ENCODE measurements at places on chromosomes 4 and X.

DNA sequence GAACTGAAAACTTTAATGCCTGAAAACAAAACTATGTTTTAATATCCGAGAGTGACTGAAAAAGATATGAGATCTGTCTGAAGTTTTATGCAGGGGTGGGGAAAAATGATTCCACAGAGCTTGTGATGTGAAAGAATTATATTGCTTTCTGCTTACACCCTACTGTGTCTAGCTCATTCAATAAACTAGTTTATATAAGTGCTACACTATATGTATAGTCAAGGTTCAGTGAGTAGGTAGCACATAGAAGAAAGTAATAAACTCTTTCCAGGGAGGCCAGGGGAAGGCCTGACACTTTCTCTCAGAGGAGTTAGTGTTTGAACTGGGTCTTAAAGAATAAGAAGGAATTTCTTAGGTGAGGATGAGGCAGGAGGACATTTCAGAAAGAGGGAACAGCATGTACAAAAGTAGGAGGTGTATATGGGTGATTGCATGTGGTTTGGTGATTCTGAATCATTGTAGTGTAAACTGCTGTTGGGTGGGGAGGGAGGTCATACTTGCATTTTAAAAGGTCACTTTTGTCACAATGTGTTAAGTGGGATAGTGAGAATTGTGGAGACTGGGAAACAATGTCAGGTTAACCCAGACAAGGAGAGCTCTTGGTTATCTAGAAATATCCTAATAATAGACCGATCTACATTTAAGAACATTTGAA is 25.1 kb upstream of the TEX13D start:
- DNase-seq = no peak

GRCh38 chr4:74410272-74410671 is 34.7 kb upstream of the AREG start:
- DNase-seq = peak; percentile 59

DNA sequence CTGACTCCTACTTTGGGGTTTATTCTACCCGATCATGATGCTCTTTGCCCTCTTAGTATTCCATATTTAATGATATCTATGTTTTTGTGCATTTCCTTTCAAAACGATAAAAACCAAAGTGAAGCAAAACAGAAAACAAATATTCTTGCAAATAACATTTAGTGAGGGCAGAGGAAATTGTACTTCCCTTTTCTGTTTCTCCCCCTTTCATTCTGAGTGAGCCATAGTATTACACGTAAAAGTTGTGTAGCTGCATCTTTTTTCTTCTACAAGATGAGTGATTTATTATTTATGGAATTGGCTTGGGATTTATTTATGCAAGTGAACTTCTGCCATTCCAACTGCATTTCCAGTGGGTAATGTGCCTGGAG is 109.9 kb downstream of the AFF2 start:
- no peak for DNase-seq

- peak; percentile 20 for DNase-seq
Measured at GRCh38 chrX:13357925-13358324, 38.1 kb upstream of the ATXN3L start.

GRCh38 chrX:19549838-19550237 is 34.5 kb upstream of the MAP3K15 start:
- DNase-seq = no peak

DNA sequence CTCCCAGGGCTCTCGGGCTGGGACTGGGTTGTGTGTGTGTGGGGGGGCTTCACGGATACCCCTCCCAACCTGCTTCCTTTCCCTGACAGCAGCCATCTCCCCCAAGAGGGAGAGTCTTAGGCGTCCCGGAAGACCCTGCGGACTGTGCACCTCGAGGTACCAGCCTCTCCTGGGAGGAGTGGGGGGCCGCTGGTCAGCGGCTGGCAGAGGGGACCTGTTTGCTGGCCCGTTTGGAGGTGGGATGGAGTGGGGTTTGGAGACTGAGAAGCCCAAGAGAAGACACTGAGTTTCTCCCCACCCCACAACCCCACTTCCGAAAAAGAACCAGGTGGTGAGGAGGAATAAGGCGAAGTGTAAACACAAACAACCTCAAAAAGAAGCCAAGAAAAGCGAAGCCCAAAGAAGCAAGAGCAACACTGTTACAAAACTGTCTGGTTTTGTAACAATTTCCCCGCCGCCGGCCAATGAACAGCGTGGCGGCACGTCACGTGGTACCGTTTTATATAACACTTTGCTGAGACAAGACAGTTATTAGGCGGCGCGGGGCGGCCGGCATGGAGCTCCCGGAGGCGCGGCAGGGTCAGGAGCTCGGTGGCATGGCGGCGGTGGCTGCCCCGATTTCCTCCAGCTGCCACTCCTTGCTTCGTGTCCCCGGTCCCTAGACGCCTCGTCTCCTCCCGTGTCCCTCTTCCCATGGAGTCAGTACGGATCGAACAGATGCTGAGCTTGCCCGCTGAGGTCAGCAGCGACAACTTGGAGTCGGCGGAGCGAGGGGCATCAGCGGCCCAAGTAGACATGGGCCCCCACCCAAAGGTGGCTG is at the start of gene LONRF3:
TSS of gene LONRF3 (plus strand) at position 531 of the 820 bp plus-strand sequence. CDS start at position 694, 163 bp downstream.
- DNase-seq = peak; percentile 44

DNA sequence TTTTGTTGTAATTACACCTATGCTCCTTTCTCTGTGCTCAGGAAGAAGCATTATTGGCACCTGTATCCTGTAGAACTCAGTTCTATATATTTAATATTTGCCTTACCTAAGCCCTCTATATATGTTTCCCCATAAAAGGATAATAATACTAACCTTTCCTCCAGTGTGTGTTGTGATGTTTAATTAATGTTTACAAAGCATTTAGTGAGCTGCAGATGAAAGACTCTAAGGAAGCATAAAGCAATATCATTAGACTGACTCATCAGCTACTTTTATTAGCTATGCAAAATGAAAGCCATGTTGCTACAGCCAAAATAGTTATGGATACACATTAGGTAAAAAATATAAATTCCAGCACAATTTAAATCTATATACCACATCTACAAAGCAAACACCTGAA is 93.6 kb upstream of the PTPN13 start:
- no peak for DNase-seq

GRCh38 chr4:5866841-5867813 is 25.8 kb downstream of the CRMP1 start:
- DNase-seq = no peak

DNA sequence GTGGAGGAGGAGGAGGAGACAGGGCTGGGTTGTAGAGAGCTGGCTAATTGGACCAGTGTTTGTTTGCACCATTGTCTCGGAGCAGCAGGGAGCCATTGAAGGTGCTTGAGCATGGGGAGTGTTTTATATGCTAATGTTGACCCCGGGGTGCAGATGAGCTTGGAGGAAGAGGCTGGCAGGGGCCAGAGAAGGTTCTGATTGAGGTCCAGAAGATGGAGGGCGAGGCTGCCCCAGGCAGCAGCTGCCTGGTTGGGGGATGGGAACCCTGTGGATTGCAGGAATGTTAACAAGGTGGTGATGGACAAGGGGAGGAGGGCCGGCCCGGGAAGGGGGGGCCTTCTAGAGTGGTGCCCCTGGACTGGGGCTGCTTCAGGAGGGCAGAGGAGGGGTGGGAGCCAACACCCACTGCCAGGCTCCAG is 18.0 kb downstream of the DOK7 start:
- no peak for DNase-seq

DNA sequence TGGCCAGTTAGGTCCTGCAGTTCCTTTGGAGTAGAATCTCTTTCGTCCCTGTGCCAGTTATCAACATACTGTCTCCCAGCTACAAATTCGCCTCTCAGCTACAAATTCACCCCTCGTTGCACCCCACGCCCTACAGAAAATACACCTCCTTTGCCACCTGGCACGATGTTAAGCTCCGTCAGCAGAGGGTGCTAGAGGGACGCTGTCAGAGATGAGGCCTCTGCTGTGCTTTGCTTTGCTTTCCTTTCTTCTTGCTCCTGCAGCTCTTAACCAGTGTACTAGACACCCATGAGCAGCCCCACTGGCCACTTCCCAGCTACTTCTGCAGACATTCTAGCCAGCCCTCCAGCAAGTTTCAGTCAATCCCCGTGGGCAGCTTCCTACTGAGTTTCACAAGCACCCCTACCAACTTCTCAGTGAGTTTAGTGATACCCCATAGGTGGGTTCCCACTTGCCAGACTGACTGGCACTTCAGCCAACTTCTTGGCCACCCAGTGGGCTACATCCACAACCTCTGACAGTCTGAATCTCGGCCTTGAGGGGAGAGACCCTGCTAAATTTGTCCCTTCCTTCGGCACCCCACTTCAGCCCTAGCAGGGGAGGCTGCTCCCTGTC is 21.8 kb downstream of the HAUS3 start:
- peak; percentile 37 for DNase-seq

DNA sequence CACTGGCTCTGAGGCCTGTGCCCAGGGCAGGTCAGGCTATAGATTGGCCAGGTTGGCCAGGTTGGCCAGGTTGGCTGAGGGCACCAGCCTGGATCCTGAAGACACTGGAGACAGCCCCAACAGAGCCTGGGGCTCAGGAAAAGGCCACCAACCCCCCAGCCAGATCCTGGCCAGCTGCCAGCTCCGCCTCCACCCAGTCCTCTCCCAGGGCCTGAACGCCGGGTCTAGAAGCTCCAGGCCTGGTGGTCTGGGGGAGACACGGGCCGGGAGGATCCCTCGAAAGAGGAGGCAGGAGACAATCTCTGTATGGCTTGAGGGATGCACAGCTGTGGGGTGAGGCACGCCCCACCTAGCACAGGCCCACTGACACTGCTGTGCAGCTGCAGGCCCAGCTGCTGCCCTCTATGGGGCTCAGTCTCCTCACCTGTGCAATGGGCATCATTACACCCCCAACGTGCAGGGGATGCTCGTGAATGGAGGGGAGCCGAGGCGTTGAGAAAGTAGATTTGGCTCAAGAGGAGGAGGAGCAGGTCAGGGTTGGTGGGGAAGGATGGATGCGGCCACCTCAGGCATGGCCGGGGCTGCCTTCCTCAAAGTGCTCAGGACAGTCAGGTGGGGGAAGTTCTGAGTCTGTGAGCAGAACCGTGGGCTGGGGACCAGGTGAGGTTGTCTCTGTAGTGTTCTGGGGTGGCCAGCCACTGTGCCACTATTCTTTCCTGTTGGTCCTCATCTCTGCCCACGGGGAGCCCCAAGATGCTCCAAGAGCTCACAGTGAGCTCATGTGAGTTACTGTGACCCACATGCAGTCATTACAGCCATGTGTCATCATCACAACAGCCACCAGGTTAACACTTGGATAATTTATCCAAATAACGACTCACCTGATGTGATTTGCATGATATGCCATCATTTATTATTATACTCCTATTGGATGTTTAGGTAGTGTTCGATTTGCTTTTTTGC is 10.8 kb upstream of the GAGE10 start:
- DNase-seq = no peak

DNA sequence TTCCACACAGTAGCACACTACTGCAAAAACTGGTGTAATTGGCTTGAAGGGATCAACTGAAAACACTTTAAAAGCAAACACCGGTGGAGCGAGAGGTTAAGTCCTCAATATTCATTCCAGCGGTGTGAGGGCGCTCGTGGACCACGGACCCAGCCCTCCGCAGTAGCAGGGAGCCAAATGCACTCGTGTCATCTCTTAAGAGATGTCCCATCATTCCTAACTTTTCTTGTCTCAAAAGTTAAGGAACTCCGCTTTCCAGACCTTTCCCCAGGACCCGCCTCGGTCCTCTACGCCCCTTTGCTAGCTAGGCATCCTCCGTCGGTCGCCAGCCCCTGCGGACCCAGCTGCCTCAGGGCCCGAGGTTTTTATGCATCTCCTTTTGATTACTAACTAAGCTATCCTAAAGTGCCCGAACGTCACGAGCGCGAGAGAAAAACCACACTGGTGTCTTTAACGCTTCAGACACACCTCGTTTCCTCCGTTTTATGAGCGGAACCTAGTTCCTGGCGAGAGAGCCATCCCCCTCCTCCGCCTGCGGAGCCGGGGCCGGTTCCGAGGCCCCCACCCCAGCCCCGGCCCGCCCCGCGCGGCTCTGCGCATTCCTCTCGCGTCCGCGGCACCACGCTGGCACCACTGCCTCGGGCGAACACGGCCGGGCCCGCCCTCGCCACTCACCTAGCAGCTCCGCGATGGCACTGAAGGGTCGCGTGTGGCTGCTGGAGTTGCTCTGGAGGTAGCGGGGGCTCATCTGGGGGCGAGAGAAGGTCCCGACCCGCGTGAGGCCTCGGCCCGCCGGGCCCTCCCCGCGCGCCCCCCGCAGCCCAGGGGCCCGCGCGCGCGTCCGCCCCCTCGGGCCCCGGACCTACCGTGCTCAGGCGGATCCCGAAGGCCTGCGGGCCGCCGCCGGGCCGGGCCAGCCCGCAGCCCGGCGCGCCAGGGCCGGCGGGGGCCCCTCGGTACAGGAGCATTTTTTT is 723 bp downstream of the MORC4 start:
- DNase-seq = peak; percentile 34

- DNase-seq = peak; percentile 28
Measured at GRCh38 chr4:144174401-144175067, 34.0 kb upstream of the GYPA start.

DNA sequence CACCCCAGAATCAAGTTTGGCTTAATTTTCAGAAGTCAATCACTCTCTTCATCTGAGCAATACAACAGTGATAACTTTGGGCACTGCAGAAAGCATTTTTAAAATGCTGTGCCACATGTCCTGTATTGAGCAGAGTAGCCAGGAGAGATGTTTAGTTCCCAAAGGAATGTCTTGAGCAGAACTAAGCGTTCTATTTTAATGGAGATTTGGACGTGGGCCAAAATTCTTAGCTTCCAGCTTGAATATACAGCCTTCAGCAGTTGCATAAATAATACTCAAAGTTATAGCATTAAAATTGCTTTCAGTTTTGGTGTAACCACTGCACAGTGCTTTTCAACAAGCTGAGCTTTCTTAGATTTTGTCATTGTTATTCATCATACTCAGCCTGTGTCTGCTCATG is 679.2 kb downstream of the NLGN4X start:
- no peak for DNase-seq

DNA sequence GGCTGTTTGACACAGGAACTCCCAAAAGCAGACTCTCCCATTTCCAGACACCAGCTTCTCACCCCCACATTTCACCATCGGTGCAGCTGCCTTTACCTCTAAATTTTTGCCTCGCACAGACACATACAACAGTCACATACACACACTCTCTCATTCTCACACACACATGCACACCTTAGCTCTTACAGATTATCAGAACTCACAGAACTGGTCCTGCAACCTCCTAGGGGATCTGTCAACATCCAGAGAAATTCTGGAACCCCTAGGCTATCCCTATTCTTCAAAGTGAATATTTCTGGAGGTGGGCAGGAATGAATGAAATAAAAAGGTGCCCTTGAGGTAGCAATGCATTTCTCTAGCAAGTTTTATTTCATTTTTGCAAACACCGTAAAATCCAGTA is 4.1 kb downstream of the HS6ST2 start:
- no peak for DNase-seq

All from RWPE1 (cell line).